ENCODE measurements at places on chromosomes 12 and 14.

- no peak for DNase-seq
Observed at GRCh38 chr14:73958591-73958990, 8.5 kb downstream of the COQ6 start.

- DNase-seq: no peak
Observed at GRCh38 chr12:57404966-57405640, 25.7 kb downstream of the R3HDM2 start.

DNA sequence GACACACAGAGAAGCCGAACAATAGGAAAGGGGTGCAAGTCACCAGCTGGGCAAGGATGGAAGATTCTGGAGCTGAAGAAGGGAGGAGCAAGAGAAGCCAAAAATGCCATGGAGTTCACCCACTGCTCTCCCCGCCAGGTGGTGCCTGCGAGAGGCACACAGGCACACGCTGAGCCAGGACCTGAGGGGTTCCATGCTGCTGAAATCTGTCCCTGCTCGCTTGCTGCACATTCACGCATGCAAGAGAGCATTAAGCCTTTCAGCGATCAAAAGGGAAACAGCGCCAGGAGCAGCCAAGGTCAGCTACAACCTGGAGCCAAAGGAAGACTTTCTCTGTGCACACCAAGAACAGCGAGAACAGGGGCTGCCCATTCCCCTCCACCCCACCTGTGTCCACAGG is 104.1 kb downstream of the ANO2 start:
- no peak for DNase-seq

DNA sequence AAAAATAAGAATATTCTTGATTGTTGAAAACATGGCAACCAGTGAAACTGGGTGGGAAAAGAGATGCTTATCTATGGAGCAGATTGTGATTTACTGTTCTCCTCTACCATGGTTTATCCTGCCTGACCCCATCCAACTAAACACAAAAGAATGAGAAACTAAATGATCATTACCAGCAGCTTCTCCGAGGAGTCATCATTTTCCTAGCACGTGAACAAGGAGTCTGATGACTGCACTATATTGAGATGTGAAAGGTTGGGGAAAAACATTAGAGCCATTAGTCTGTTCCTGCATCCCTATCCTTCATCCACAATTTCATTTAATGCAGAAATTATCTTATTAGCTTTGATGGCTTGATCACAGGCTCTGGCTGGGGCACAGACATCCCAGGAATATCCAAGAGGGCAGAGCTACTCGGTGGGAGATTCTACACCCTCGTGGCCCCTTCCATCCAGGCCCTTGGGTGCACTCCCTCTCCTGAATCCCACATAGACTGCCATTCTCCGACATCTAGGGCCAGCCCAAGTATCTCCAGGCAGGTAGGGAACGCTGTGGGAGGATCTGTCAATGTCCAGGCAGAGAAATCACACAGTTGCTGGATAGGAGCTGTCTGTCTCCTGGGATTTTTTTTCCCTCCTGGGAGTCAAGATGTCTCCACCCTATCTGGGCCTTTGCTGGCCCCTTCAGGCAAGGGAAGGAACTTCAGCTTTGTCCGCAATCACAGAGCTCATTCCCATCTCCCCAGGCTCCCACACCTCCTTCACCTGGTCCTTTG is 43.3 kb upstream of the DHRS4 start:
- no peak for DNase-seq

DNA sequence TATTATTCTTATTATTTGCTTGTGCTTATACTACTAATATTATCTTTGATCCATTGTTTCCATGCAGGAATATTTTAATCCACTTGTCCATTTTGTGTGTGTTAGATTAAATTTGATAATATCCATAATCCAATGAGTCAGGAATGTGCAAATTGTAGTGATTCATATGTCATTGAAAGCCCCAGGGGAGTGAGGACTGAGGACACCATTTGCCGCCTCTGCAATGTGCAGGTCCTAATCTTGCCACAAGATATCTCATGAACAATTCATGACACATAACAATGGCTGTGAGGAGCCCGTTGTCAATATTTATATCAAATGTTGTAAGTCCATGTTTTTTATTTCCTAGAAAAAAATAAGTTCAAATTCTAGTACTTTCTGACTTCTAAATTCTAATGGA is 250.5 kb downstream of the ZFP36L1 start:
- no peak for DNase-seq

GRCh38 chr14:103137689-103138300 is 14.5 kb downstream of the TNFAIP2 start:
- DNase-seq: no peak

DNA sequence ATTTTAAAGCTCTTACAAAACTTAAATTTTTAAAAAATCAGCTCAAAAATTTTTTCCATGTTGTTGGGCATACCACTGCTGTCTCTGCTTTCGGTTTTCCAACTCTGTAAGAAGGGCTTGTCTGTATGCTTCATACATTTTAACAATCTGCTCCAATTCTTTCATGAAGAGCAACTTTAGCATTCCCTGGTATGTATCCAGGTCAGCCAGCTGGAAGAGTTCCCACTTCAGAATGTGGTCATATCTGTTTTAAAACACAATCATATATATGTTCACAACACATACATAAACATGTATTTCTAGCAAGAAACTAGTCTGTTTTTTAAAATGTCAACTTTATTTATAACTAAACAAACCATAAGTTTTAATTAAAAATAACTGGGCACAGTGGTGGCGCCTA is 33.0 kb downstream of the SAV1 start:
- DNase-seq: no peak

Measured in stimulated activated CD8-positive, alpha-beta memory T cell treated with anti-CD3 and anti-CD28 coated beads, Interleukin-12 subunit alpha, Interleukin-12 subunit beta, amount 100 ng/mL, for 4 hours (primary cell).